Hair follicle dermal papilla cell (primary cell): ENCODE measurements at places on chromosomes 13 and 19. TPM values are rescaled to one million over a fixed set of nuclear protein-coding genes. Genes with fewer than 3 reads are reported as not detected.

The HS6ST3 gene
- total RNA-seq: not detected in 2 replicates

The CEACAM16 gene
- not detected in 2 replicates for total RNA-seq

The ZNF100 gene
- total RNA-seq: 1.6 and 4.1 TPM in 2 replicates

The CYP4F8 gene
- total RNA-seq: not detected in 2 replicates

The FAM83E gene
- total RNA-seq: 0.24 and 1.3 TPM in 2 replicates

The KLK2 gene
- not detected in 2 replicates for total RNA-seq

The SMIM44 gene
- total RNA-seq: not detected in 2 replicates

The CACNA1A gene
- total RNA-seq: 19.3 and 23.5 TPM in 2 replicates

The MADCAM1 gene
- 0.16 and 0.36 TPM in 2 replicates for total RNA-seq

The KLK3 gene
- not detected in 2 replicates for total RNA-seq

The COL4A1 gene
- 51.3 and 56.8 TPM in 2 replicates for total RNA-seq

The CDX2 gene
- total RNA-seq: not detected in 2 replicates

The CXCL17 gene
- not detected in 2 replicates for total RNA-seq

The TMEM38A gene
- total RNA-seq: 0.97 and 1.3 TPM in 2 replicates

The SPRY2 gene
- 19.2 and 26.3 TPM in 2 replicates for total RNA-seq

The ATP4A gene
- total RNA-seq: not detected in 2 replicates
